Brain pericyte (primary cell): ENCODE measurements at places on chromosomes 5 and 9.

DNA sequence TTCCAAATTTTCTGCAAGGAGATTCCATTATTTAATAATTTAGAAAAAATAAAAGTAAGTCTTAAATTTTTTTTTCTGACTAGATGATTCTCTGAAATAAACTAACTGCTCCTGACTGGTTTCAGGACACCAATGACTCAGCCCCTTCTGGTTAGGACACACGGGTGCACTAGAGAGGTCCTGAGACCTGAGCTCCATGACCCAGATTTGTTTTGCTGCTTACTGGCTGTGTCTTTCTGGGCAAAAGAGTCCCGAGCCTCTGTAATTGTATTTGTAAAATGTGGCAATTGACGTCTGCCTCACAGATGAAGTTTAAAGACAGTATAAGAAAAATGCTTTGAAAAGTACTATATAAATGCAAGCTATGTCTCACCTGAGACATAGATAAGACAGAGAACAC lies 89.1 kb downstream of the SLC24A2 start:
- no peak for DNase-seq

- no peak for DNase-seq
These were observed 1021.7 kb downstream of the EFNA5 start for GRCh38 chr5:106649031-106649430.

DNA sequence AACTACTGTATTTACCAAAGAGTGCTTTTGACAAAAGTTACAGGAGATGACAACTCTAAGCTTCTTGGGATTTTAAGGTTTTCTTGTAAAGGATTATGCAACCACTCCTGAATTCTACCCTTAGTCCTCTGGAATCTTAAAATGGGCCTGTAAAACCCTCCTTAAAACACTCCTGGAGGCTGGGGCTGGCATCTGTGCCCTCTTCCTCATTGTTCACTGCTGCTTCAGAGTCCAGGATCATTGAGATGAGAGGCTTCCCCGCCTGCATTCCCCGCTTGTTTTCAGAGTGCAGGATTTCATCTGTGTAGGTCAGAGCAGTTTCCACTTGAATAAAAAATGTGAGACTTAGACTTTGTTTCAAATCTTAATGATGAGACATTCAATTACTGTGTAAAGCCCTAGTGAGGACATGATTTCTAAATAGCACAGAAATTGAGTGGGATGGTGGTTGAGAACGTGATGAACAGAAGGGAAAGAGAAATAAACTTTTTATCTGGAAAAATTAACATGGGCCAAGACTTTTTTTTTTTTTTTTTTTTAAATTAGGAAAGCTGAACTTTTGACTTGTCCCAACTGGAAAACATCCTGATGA lies 40.4 kb downstream of the PCSK5 start:
- DNase-seq = no peak

GRCh38 chr5:52710310-52710971 lies 77.3 kb upstream of the ITGA1 start:
- no peak for DNase-seq
